ENCODE measurements at places on chromosomes 3 and 15. TPM values are rescaled to one million over a fixed set of nuclear protein-coding genes. Genes with fewer than 3 reads are reported as not detected.

NRROS gene
- total RNA-seq = 17.0 TPM

BTLA gene
- total RNA-seq = 14.1 TPM

SPG11 gene
- 62.1 TPM for total RNA-seq

IGF1R gene
- 10.9 TPM for total RNA-seq

CCDC39 gene
- not detected for total RNA-seq

SLC25A20 gene
- total RNA-seq = 31.5 TPM

SLC35G2 gene
- total RNA-seq = 2.7 TPM

GTF2A2 gene
- 228 TPM for total RNA-seq

ALG3 gene
- 61.4 TPM for total RNA-seq

HGD gene
- 0.98 TPM for total RNA-seq

CA12 gene
- not detected for total RNA-seq

TF gene
- total RNA-seq = 0.02 TPM

DYNLT2B gene
- 10.7 TPM for total RNA-seq

TGM4 gene
- total RNA-seq = not detected

CP gene
- not detected for total RNA-seq

SHF gene
- 29.5 TPM for total RNA-seq

CDHR4 gene
- not detected for total RNA-seq

LMAN1L gene
- not detected for total RNA-seq

EEF1AKMT4 gene
- total RNA-seq = 13.2 TPM

KBTBD8 gene
- total RNA-seq = 23.3 TPM

GOLGA8T gene
- total RNA-seq = not detected

OIP5 gene
- total RNA-seq = 16.2 TPM

ATP13A4 gene
- total RNA-seq = 1.3 TPM

KLHL6 gene
- 31.0 TPM for total RNA-seq

GPR171 gene
- 188 TPM for total RNA-seq

MYLK gene
- 0.09 TPM for total RNA-seq

SMAD6 gene
- 0.26 TPM for total RNA-seq

GOLGA6B gene
- not detected for total RNA-seq

CORO2B gene
- total RNA-seq = not detected

VEPH1 gene
- not detected for total RNA-seq

ABHD14A gene
- total RNA-seq = 14.4 TPM

PXK gene
- total RNA-seq = 24.8 TPM

ZNF35 gene
- total RNA-seq = 9.0 TPM
